ENCODE measurements at places on chromosomes 1 and 21.

DNA sequence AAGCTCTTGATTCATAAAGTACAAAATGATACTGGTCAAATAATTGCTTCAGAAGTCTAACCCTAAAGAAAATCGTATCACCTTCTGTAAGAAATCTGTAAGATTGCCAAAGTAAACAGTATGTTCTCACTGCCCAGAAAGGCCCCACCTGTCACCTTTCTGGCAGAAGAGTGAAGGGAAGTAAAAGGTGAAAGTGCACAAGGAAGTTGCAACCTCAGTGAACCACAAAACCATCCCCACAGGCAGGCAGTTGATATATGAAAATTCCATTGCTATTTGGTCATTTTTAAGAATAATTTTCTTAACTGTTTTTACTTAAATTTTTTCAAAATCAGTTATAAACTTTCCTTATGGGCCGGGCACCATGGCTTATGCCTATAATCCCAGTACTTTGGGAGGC lies 48.5 kb upstream of the FBXO28 start:
- peak; percentile 73 for DNase-seq

DNA sequence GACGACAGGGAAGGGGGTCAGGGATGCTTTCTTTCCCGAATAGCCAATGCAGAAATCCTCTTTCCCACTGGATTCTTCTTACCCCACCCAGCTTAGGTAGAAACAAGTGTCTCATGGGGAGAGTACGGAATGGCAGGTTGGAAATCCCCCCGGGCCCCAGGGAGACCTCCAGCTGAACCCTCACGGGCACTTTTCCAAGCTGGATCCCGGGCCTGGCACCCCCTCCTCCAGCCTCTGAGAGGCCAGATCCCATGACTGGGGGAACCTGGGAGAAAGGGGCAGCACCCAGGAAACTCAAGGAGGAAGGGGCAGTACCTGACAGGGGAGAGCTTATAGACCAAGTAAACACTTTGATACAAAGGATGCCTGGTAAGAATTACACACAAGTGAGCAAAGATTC lies 1.3 kb downstream of the PKP1 start:
- no peak for DNase-seq

DNA sequence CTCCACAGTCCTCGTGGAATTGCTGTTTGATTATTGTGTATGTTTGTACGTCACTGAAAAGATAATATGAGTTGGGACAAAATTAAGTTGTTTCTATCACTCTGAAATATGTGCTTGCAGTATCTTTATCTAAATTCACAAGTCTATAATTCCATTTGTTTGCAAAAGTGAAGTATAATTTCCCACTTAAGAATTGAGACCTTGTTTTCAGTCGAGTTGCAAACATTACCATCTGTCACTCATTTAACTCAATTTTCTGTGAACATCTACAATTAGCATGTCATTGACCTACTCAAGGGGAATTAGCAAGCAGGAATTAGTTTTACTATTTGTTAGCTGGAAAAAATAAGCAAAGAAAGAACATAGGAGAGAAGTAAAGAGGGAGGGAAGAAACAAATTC lies 195.8 kb downstream of the TPR start:
- no peak for DNase-seq

- no peak for DNase-seq
Observed at GRCh38 chr1:76477156-76477555, 390.1 kb upstream of the ST6GALNAC5 start.

DNA sequence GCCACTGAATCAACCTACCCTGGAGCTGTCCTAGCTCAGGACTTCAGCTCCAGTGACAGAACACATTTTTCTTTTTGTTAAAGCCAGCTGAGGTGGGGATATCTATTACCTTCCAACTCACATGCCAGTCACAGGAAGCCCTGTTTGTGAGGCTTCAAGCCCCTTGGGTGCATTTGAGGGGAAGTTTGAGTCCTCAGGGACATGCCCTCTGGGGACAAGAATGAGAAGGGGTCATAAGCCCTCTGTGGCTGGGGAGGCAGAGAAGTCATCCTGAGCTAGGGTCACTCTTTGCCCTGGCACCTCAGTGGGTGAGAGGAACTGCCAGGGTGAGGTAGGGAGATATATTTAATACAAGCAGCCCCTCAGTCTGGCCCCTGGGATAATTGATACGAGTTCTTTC lies 33.5 kb upstream of the CLDN14 start:
- DNase-seq: no peak

DNA sequence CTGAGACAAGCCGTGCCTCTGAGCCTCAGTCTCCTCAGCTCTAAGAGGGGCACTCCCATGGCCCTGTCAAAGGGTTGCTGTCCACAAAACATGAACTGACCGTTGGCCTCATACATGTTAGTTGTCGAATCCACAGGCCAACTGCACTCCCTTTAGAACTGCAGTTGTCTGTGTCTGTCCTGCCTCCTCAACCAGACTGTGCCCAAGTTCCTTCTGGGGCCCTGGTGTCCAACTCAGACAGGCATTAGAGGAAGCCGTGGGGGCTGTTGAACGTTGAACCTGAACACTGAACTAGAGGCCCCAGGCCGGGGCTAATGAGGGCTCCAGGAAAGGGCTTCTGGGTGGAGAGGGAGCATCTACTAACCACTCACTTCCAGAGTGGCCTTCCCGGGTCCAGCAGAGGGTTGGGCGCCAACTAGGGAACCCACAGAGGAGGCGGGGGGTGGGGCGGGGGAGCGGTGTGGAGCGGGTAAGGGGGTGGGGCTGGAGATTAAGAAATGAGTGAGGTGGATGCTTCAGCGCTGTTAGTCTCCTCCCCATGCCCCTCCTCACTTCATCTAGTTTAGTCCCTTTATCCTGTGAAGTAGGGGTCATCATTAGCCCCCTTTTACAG lies at the start of gene RAB42:
Gene RAB42, plus strand, starts transcription at position 558 of the 613 bp plus-strand sequence. CDS start 247 bp downstream, outside the sequence.
- DNase-seq: no peak

DNA sequence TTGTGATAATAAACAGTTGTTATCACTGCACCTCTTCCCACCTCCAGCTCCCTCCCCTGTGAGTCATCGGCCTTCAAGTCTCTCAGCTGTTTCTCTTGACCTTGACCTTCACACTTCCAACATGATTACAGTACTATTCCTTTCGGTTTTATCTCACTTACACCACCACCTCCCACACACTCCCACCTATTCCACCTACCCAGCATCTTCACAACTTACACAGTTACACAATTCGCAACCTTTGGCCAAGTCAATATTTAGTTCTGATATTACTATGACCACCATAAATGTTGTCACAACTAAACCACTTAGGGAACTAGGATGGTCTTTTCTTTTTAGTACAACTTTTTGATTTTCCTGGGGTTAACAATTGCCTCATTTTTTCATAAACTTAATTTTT lies 60.2 kb downstream of the RIPK4 start:
- no peak for DNase-seq

Measured in Calu3 (cell line).